GDM1 (cell line): ENCODE measurements at places on chromosomes 1 and 21.

- DNase-seq: peak; percentile 5
Observed at GRCh38 chr1:158801396-158801795, 20.4 kb upstream of the OR6N2 start.

DNA sequence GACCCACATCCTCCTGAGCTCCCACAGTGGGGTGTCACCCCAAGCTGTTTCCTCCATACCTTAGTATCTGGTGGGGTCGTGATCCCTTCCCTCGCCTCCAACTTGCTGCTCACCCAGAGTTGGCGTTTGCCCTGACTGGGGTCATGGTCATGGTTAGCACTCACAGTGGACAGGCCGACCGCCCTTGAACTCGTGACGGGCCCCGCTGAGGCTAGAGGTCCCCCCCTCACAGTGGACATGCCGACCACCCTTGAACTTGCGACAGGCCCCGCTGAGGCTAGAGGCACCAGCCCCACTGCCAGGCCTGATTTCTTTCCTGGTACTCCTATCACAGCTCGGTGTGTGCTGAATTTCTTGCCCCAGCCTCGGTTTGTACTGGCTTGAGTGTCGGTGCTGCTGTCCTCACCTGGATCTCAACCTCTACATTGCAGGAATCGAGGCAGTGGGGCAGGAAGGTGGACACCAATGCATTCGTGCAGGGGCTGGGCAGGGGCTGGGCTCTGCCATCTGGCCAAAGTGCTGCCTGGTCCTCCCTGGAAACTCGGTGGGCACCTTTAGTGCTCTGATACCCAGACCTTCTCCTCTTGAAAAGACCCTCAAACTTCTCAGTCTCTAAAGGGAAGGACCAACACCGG, 37.5 kb upstream of the AJAP1 start:
- no peak for DNase-seq

GRCh38 chr1:60277269-60277668, 203.7 kb upstream of the C1orf87 start:
- DNase-seq: no peak

- peak; percentile 69 for DNase-seq
Observed at GRCh38 chr1:227937031-227937837, 10.5 kb downstream of the WNT9A start.

GRCh38 chr1:24980836-24981630, 51.0 kb upstream of the RUNX3 start:
- DNase-seq: no peak

- DNase-seq: no peak
Observed at GRCh38 chr1:158003406-158003800, 10.0 kb downstream of the KIRREL1 start.

- no peak for DNase-seq
Observed at GRCh38 chr1:117049857-117050256, 10.3 kb upstream of the TTF2 start.
